Activated T-cell treated with anti-CD3 and anti-CD28 coated beads, Interleukin-2, amount 50 U/mL, for 48 hours (primary cell): ENCODE measurements at places on chromosomes 1 and 21.

DNA sequence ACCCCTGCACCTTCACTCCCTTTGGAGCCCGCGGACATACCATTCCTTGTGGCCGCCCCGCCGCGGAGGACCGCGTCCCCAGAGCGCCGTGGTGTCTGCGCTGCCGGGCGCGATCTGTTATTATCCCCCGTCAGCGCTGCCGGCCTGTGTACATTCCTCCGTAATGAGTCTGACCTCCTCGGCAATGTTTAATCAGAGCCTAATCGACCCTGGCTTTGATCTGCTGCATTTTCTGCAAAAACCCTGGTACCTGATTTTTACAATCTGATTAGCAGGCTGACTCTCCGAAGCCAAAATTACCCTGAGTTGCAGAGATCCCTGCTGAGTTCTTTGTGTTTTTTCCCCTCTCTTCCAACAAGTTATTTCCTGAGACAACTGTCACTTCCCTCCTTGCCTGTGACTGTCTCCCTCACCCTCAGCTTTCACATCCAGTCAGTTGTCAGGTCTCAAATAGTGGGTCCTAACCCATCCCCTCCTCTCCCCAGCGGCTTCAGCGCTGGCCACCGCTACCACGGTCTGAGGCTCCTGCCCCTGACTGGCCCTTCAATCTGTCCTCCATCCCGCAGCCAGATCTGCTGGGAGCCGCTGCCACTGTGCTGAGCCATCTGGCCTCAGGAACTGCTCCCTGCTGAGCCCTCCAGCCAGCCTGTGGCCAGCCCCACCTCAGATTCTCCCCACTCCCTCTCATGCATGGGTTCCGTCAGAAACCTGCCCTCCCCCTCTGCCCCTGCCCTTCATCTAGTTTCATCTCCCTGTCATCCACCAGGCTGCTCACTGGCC lies 53.5 kb downstream of the GLIS1 start:
- DNase-seq: no peak

DNA sequence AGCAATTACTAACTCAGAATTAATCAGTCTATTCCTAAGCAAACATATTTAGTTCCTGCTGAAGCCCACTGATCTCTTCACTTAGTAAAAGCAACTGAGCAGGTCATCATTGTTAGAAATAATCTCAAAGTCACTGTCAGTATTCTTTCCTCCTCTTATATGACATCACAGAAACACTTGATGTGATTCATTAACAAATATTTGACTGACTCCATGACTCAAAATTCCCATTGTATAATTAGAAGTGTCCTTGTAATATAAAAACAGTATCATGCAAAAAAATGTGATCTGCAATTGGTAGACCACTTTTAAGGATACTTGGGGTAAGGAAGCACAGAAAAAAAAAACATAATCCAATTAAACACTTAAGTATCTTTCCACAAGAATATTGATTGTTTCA lies 194.4 kb downstream of the DPYD start:
- DNase-seq: no peak

- DNase-seq: no peak
Observed at GRCh38 chr1:34746785-34747637, 7.8 kb upstream of the GJB5 start.

DNA sequence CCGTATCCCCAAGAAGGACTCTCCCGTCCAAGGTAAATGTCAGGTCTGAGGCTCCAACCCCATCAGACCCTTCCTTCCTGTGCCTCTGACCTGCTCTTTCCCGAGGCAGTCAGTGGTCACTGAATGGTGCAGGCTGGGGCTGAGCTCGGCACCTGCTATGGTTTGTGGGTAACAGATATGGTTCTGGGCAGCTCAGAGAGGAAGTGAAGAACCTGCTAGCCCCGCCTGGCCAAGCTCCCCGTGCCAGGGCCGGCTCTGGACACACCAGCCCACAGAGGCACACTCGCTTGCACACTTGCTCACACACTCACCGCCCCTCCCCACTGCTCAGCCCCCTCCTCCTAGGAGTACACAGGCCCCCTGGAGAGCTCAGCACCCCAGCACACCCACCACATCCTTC lies 16.4 kb downstream of the NCMAP start:
- DNase-seq: no peak

DNA sequence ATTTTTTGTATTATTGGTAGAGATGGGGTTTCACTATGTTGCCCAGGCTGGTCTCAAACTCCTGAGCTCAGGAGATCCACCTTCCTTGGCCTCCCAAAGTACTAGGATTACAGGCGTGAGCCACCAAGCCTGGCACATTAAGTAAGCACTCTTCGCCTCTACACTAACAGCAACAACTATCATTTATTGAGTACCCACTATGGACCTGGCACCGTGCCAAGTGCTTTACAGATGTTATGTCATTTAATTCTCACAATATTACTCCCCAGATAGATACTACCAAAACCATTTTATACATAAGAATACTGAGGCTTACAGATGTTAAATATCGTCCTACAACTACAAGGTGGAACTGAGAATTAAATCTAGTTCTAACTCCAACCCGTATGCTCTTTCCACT lies 50.1 kb downstream of the TUT4 start:
- DNase-seq: no peak

GRCh38 chr1:80593197-80593596 lies 1207.5 kb upstream of the ADGRL2 start:
- no peak for DNase-seq
